ENCODE measurements at places on chromosomes 5 and 9. TPM values are rescaled to one million over a fixed set of nuclear protein-coding genes. Genes with fewer than 3 reads are reported as not detected.

DOK3 gene
- 3.8 TPM for polyA plus RNA-seq

SOHLH1 gene
- not detected for polyA plus RNA-seq

IL7R gene
- 0.37 TPM for polyA plus RNA-seq

PCDHA11 gene
- polyA plus RNA-seq, result 0.16 TPM
